M059J (cell line): ENCODE measurements at places on chromosomes 6 and 20. TPM values are rescaled to one million over a fixed set of nuclear protein-coding genes. Genes with fewer than 3 reads are reported as not detected.

- peak; percentile 21 for DNase-seq
Measured at GRCh38 chr6:80022803-80023202, 18.4 kb downstream of the TTK start.

- DNase-seq, result peak; percentile 75
Measured at GRCh38 chr6:44247338-44248302, 719 bp downstream of the HSP90AB1 start.

DNA sequence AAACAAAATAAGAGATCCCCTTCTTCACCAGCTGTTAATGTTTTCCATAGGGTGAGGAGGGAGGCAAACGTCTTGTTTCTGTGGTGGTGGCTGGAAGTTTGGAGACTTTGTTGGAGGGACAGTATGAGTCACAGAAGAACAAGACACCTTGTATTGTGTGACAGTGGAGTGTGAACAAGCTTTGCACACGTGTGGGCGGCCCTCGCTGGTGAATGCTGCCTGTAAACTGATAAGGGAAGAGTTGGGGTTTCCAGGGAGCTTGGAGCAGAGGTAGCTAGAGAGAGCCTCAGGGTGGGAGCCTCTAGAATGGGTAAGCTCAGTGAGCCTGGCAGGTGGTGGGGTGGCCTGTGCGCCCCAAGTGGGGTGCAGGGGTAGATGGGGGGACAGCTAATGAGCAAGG is 78.3 kb downstream of the ZDHHC14 start:
- no peak for DNase-seq

CST2 gene
- total RNA-seq, result not detected in 2 replicates

GRCh38 chr6:150196942-150197745 is 54.3 kb downstream of the PPP1R14C start:
- no peak for DNase-seq

SEMG1 gene
- total RNA-seq, result not detected in 2 replicates

DNA sequence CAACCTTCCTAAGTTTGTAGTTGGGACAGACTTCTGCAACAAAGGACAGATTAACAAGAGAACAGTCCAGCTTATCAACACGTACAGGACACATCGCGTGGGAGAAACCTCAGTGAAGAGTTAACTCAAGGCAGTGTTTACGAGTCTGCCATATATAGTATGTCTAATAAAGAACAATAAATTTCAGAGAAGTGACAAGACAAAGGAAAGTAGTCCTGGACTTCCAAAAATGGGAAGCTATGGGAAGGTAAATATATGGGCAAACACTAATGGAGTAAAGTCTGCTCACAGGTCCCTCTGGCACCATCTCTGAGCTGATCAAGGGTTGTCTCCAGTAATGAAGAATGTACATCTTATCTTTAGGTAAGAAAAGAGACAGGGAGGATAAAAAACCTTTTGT is 34.9 kb downstream of the GCM1 start:
- DNase-seq, result no peak

DNA sequence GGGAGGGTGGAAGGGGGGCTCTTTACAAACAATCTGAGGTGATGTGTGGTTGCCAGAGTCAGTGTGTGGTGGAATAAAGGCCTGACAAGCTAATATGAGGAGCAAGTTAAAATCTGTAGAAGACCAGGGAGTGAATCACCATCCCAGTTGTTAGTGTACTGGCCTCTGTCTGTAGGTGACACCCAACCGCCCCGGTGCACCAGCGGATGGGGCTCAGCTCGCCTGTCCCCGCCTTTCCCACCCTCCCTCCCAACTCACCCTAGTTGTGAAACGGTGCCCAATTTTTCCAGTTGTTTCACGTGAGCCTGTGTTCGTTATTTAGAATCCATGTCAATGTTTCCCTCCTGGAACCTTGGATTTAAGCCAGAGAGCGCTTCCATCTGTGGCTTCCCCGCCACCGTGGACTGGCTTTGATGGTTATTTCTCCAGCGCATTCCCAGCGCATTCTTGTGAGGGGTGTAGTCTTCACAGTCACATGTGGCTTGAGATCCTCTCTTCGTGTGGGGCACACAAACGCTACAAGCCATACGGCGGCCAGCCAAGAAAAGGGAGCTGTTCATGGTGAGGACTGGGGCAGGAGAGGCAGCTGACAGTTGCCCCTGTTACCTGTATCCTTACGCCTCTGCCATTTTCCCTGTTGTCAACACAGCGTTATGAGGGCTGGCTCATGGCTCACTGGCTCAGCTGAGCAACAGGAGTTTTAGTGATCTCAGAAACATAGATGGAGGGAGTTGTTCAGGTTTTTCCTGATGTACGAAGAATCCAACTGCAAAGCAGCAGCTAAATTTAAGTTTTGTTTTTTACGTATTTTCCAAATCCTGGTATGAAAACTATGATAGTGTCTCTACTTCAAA is 137.6 kb downstream of the ZDHHC14 start:
- no peak for DNase-seq

DNA sequence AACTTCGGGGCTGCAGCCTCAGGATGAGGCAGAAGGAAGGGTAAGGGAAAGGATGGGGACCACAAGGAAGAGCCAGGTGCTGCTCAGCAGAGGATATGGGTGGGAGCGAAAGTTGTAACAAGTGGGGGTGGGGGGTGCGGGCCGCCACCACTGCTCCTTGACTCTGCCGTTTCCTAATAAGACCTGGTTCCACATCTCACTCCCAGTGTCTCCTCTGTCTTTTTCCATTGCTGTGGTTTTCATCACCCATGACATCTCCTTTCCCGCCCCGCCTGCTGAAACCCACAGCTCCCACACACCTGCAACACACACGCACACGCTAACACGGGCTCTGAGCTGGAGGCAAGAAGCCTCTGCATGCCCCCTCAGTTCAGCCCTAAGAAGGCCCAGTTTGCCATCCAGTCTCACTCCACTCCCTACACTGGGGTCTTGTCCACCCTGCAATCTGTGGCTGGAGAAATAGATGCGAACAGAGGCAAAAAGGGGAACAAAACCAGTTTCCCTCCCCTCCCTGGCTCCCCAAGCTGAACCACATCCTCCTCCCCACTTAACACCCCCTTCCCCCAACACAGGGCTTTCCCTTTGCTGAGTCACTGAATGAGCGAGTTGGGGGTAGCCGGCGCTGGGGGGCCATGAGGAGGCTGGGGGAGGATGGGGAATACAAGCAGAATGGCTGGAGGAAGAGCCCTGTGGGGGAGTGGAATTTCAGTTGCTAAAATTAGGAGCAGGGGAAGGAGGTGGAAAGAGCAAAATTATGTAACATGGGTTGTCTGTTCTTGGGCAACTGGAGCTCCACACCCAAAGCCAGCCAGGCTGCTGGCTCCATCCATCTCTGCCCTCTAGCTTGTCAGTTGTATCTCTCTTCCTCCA is 11.5 kb downstream of the NFKBIL1 start:
- DNase-seq, result peak; percentile 26

DNA sequence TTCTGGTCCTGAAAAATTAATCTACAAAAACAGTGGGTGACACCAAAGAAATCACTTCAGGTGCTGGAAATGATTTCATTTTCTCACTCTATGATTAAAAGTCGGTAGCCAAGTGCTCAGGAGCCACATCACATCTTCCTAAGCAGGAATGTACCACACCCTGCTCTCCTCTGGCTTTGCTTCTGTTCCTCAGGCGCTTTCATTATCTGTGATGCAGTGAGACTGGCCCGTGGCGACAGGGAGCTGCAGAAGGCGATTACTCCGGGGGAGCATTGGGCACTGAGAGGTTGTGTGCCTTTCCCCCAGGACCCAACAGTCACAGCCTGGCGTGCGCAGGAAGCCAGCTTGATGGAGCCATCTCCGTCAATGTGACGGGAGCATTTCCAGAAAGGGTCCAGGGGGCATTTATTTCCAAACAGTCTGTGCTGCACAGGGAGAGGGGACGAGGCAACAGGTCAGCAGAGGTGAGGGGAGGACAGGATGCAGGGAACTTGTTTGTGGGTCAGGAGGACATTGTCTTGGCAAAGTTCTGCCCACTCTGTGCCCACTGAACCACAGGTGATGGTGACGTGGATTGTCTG is 5.6 kb upstream of the ZNF831 start:
- DNase-seq, result no peak

DNA sequence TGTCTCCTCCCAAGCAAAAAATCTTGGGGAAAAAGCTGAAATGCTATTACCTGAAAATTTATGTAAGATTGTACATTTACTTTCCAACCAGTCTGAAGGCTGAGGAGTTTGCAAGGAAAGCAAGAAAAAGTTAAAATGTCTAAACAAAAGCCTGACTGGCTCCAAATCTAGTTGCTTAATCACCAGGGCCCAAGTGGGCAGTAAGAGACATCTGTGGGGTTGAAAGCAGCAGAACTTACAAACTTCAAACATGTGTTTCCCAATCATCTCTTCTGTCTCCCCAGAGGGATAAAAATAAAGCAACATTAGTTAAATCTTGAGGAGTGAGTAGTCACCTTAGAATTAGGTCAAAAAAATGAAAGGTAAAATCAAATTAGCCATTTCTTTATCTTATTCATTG is 98.6 kb downstream of the OGFRL1 start:
- DNase-seq, result no peak

LAMA2 gene
- total RNA-seq, result 1.5 and 3.8 TPM in 2 replicates

DNA sequence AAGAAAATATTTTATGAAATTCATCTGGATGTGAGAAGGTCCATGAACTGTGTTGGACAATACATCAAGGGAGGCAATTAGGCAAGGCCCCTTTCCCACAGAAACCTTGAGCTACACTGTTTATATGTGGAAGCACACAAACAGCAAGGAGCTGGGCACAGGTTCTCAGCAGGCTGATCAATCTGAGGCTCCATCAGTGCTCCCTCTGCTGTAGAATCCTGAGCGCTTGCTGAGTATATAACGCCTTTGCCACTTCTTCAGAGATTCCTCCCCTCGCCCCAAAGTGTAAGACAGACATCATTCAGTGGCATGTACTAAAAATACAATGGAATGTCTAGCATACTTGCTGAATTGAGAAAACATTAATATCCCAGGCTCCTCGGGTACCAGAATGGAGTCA is 146.9 kb downstream of the PRKN start:
- no peak for DNase-seq

FAM110A gene
- total RNA-seq, result 9.5 and 10.1 TPM in 2 replicates

DNA sequence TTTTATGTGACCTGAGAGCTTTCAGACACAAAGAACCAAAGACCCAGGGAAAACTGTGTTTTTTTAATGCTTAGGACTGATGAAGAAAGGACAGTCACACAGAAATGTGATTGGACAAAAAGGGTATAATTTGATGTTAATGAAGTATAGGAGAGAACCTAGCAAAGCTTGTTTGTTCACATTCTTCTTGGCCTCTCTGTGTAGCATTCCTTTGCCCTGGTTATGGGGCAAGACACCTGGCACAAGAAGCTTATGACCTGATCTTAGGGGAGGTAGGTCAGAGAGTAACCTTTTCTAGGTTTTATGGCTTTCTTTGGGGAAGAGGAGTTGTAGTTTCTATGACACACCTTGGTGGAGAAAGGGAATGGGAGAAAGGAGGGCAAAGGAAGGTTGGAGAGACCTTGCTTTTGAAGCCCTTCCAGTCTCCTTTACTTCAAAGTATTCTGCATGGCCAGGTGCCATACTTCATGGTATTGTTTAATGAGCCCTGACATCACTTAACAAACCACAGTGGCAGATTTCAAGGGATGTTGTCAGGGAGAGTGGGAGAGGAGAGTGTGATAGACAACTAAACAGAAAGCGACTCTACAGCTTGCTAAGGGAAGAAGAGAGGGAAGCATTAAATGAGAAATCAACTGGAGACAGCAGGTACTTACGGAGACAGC is 701.8 kb upstream of the FLRT3 start:
- DNase-seq, result no peak

DNA sequence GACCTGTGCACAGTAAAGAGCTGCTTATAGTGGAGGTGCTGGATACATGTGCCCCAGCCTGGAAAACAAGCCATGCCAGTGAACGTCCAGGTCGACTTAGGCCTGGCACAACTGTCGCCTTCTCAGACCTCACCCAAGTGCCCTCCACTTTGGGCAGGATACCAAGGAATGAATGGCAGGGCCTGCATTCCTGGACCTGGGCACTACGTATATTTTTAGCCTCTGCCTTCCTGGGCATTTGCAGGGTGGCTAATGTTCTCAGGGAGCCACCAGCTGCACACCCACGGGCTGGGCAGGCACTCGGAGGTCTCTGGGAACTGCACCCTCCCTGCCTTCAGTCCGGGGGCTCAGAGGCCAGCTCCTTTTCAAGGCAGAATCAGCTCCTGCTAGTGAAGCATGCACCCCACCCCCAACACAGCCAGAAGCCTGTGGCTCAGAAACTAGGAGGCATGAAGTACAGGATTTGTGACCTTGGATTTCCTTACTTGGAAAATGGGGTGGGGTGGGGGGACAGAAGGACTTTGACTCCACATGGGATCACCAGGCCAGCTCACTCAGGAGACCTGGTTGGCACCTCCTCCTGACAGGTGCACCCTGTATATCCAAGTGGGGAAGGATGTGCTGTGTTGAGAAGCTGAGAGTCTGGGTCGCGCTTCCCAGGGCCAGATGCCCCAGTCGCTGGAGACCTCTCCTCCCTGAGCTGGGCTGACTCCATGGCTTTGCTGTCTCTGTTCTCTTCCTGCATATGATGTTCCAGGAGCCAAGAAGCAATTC is 2.5 kb upstream of the LSM14B start:
- no peak for DNase-seq

DNA sequence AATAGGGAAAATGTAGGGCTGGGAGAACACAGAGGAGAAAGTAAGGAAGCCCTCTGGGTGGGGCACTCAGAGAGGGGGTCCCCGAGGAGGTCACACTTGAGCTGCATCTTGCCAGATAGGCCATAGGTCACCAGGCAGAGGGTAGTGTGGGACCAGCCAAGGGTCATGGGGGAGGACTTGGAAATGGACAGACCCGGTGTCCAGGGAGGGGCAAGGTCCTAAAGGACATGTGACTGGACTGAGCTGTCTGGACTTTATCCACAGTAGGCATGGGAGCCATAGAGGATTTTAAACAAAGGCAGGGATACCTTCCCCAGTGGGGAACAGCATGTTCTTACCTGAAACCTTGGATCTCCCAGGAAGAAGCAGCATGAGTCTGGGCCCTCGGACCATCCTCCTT is 266.7 kb downstream of the LRFN2 start:
- no peak for DNase-seq

DNA sequence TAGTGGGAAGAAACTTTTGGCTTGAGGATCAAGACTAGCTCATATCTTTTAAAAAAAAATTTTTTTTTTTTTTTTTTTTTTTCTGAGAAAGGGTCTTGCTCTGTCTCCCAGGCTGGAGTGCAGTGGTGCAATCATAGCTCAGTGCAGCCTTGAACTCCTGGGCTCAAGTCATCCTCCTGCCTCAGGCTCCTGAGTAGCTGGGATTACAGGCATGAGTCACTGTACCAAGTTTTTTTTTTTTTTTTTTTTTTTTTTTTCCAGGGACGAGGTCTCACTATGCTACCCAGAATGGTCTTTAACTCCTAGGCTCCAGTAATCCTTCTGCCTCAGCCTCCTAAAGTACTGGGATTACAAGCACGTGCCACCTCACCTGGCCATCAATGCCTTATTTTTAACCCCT is 27.9 kb downstream of the GCLC start:
- DNase-seq, result peak; percentile 76

MLN gene
- not detected in 2 replicates for total RNA-seq

DNA sequence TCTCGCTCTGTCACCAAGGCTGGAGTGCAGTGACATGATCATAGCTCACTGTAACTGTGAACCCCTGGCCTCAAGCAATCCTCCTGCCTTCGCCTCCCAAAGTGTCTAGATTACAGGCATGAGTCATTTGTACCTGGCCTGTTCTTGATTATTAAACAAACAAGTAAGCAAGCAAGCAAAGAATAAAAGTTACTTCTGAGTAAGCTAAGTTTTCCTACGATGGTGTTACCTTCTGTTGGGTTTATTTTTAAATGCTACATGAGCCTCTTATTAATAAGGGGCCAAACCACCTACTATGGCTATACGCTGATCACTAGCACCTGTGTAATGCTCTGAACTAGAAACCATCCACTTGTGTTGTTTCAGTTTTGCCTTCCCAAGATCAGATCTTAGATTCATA is 50.8 kb downstream of the IL22RA2 start:
- DNase-seq, result no peak
